ENCODE measurements at places on chromosomes 6 and 20.

DNA sequence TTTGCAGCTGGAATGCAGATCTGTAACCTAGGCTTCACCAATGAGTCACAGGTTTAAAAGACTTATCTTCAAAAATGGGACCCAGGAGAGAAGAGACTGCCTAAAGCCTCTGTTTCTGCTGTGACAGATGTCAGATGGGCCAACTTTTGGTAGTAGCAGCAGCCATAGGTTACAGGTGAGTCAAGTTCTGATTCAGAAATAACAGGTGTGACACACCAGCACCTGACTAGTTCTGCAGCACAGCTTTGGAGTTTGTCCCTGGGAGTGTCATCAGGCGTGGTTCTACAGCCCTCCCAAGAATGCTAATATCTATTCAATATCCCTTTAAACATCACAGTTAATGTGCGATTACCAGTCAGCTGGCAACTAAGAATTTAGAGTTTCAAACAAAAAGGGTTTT is 121.9 kb upstream of the BTN3A2 start:
- DNase-seq = no peak

GRCh38 chr20:39607141-39607540 is 645.0 kb downstream of the DHX35 start:
- no peak for DNase-seq

- DNase-seq = no peak
These were observed 514.0 kb upstream of the SOX4 start for GRCh38 chr6:21079468-21080048.

DNA sequence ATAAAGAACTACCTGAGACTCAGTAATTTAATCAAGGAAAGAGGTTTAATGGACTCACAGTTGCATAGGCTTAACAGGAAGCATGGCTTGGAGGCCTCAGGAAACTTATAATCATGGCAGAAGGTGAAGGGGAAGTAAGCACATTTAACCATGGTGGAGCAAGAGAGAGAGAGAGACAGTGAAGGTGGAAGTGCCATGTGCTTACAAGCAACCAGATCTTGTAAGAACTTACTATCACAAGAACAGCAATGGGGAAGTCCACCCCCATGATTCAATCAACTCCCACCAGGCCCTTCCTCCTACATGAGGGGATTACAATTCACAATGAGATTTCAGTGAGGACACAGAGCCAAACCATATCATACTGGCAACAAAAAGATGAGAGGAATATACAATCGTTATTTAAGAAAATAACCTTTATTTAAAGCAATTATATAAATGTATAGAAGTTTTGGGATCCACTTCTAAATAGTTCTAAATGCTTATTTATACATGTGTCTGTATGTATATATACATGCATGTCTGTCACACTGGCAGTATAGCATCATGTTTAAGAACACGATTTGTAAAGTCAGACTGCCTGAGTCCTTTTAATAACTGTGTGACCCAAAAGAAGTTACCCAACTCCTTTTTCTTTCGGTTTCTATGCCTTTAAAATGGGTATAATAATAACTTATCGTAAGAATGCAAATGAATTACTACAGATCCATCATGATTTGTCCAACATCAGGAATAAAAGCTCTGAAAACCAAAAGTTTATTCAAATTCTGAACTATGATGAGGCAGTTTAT is 255.7 kb upstream of the THEMIS start:
- no peak for DNase-seq

DNA sequence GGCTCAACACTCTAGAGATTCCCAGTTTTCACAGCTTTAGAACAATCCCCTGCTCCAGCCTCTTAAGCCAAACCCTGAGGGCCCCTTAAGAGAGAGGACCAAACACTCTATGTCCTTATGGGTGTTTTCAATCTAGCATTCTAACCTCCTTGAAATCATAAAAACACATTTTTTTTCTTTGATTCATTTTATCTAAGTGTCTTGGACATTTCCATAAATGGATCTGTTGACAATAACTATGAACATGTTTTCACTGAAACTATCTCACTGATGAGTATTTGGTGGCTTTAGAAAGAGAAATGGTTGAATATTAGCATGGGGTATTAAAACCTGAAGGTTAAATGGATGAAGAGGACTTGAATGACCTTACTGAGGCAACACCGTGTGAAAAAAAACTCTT is 27.6 kb upstream of the PDE7B start:
- DNase-seq = no peak

DNA sequence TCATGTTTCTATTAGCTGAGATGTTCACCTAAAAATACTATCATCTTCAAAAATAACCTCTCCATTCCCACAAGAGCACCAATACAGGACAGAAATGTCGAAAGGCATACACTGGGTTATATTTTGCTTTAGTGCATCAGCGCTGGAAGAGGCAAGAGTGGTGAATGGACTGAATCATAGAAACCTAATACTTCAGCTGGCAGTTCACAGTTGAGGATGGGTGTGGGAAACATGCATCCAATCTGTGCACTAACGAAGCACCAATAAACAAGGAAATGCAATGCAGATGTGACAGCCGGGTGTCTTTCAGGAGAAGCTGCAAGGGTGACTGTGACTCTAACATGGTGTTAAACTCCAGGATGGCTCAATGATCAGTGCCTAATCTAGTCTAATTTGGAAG is 365.8 kb downstream of the ESR1 start:
- no peak for DNase-seq

DNA sequence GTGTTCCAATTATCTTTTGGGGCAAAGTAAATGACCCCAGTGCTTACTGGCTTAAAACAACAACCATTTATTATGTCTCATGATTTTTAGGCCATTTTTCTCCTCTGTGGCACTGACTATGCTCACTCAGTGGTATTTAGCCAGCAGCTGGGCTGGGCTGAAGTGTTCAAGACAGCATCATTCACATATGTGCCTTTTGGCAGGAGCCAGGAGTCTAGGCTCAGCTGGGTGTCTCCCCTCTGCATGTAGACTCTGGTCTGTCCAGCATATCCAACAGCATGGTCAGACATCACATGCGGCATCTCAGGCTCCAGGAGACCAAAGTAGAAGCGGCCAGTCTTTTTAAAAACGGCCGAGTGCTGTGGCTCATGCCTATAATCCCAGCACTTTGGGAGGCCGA is 120.3 kb upstream of the TOP1 start:
- no peak for DNase-seq

GRCh38 chr6:112501705-112502104 is 154.6 kb downstream of the RFPL4B start:
- DNase-seq = no peak

- DNase-seq = no peak
These were observed 323.0 kb upstream of the JARID2 start for GRCh38 chr6:14922706-14923460.

- no peak for DNase-seq
These were observed 3.0 kb upstream of the ADRM1 start for GRCh38 chr20:62299666-62300236.

DNA sequence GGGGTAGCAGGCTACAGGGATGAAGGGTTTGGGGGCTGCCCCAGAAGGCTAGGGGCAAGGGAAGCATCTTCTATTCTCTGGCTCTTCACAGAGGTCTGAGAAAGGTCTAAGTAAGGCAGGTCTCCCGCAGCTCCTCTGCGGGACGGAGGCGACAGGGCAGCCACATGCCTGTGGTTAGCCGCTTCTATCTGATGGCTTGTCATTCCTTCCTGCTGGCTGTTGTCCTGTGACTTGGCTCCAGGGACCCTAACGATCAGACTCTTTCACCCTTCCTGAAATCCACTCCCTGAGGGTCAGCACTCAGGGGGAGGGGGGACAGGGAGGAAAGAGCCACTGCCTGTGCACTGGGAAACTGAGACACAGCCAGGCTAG is 673 bp downstream of the CST7 start:
- DNase-seq = no peak
